ENCODE measurements at places on chromosomes 7 and 10. TPM values are rescaled to one million over a fixed set of nuclear protein-coding genes. Genes with fewer than 3 reads are reported as not detected.

The TRIM74 gene
- not detected for total RNA-seq

The ASAH2 gene
- 0.47 TPM for total RNA-seq

The FAM53B gene
- total RNA-seq: 6.5 TPM

The PITX3 gene
- not detected for total RNA-seq

The MLXIPL gene
- not detected for total RNA-seq

The COMMD3 gene
- total RNA-seq: 70.6 TPM

Data from Caki2 (cell line).